ENCODE measurements at places on chromosomes 16 and 17.

GRCh38 chr17:13962716-13963240, 106.5 kb upstream of the COX10 start:
- DNase-seq, result no peak

- peak; percentile 57 for DNase-seq
These were observed 27.8 kb downstream of the GNPTG start for GRCh38 chr16:1379304-1380076.

GRCh38 chr16:56747486-56748045, 17.6 kb downstream of the NUP93 start:
- DNase-seq, result no peak

DNA sequence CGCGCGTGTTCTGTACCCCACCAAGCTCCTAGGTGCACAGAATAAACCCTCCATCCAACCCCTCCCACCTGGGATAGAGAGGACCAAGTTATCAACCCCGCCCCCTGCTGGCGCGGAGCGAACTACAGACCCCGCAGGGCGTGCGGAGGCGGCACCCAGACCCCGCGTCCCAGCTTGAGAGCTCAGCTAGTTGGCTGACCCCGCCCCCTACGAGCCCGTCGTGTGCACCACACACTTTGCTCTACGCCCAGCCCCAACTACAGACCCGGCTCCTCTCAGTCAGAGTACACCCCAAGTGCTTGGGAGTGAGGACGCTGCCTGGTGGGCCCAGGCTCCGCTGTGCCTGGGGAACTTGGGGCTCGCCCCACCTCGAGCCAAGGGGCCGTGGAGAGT, 1.5 kb downstream of the GRIN2A start:
- no peak for DNase-seq

DNA sequence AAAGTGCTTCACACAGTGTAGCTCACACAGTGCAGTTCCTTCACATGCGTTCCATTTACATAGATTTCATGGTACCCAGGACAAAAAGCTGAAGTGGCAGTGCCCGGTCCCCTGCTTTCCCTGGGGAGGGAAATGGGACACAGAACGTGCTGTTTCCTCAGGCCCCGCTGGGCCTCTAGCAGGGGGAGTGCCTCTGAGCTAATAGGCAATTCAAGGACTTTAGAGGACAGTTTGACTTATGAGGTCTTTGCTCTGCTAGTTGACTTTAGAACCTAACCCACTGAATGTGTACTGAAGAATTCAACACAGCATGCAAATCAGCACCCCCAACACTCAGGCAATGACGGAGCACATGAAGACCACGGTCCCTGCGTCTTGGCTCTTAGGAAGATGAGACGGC, 6.8 kb downstream of the CDIP1 start:
- DNase-seq, result no peak

DNA sequence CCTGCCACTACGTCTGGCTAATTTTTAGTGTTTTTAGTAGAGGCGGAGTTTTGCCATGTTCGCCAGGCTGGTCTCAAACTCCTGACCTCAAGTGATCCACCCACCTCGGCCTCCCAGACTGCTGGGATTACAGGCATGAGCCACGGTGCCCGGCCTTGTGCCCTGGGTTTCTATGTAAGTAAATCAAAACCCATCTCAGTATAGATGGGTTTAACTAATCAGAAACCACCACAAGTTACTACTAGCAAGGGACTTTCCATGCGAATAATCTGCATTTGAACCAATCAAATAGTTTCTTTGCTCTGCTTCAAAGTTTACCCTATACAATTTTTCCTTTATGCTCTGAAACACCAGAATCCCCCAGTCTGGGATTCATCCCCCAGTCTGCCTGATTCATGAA, 16.5 kb upstream of the EIF1 start:
- DNase-seq, result no peak

DNA sequence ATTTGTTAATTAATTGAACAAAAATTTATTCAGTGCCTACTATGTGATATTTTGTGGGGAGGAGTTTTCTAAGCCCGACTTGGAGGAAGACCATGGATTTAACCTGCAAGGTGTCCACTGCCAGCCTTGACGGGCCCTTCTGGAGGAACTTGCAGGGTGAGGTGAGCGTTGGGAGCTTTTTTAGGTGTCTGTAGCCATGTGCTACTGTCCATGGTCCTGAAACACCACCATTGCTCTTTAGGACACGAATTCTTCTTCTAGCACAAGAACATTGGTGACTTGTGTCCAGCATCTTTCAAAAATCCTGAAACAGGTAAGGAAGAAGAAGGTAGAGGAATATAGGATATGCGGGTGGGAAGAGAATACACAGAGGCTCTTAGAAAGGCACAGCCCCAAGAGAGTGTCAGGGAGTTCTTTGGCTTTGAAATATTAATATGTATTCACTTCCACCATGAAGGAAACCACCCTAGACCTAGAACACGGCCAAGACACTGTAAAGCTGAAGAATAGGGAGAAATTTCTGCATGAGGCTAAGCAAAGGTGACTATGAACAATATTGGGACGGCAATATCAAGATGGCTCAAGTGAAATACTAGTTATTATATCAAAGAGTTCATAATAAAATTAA, 27.9 kb upstream of the OR4D1 start:
- peak; percentile 3 for DNase-seq

GRCh38 chr17:17712268-17712924, 31.1 kb downstream of the RAI1 start:
- DNase-seq, result no peak

All from stimulated activated CD4-positive, alpha-beta T cell treated with anti-CD3 and anti-CD28 coated beads, TNF-alpha, amount 100 ng/mL, for 4 hours (primary cell).